ENCODE measurements at places on chromosomes 6 and 20.

- peak; percentile 42 for DNase-seq
Observed at GRCh38 chr20:17610566-17611289, 40.9 kb downstream of the DSTN start.

DNA sequence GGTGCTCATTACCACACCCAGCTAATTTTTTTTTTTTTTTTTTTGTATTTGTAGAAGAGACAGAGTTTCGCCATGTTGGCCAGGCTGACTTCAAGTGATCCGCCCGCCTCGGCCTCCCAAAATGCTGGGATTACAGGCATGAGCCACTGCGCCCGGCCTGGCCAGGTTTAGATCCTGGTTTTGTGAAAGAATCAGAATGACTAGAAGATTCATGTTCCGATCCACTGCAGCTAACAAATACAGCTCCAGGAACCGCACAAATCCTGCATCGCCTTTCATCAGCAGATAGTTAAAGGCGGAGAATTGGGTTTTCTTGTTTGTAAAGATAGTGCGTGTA lies 151.2 kb upstream of the AKAP12 start:
- DNase-seq: no peak

DNA sequence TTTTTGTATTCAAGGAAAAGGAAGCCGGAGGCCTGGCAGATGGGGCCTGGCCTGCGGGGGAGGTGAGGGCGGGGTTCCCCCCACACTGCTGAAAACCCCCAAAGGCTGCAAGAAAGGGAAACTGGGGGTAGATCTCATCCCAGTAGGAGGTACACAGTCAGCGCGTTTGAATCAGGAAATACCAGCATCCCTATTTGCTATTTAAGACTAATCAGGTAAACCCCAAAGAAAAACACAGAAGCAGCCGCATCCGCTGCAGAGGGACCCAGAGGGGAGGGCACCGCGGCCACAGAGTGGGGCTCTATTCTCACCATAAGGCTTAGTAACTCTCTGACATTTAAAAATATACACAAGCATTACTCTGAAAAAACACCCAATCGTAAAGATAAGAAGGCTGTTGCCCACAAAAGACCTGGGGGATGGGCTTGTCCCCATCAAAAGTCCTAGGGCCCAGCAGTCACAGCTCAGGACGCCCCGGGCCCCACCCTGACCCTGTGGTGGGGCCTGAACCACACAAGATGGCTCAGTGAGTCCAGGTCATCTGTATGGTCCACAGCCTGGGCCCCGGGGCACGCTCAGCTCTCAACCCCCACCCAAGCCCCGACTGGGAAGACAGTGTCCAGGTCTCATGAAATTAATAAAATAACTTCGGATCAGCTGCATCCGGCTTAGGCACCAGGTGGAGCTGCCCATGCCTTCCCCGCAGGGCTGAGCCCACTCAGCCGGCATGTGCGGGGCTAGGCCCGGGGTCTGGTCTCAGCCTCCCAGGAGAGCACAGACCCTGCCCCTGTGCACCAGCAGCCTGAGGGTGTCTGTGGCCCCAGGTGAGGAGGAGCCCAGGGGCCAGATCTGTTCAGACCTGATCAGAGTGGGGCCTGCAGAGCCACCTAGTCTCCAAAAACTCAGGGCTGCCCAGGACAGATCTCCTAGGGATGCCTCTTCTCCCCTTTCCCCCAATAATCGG lies 31.0 kb downstream of the KCNQ2 start:
- no peak for DNase-seq

- no peak for DNase-seq
Observed at GRCh38 chr20:21272279-21272678, 30.9 kb upstream of the XRN2 start.

All from activated CD4-positive, alpha-beta T cell treated with anti-CD3 and anti-CD28 coated beads for 1 hour (primary cell).